NCI-H1105 treated with DMSO at 0.1 percent for 48 hours (cell line): ENCODE measurements at places on chromosomes 6 and 20.
A peak's percentile ranks its signal among the peaks of the same experiment; 100 is the strongest.

DNA sequence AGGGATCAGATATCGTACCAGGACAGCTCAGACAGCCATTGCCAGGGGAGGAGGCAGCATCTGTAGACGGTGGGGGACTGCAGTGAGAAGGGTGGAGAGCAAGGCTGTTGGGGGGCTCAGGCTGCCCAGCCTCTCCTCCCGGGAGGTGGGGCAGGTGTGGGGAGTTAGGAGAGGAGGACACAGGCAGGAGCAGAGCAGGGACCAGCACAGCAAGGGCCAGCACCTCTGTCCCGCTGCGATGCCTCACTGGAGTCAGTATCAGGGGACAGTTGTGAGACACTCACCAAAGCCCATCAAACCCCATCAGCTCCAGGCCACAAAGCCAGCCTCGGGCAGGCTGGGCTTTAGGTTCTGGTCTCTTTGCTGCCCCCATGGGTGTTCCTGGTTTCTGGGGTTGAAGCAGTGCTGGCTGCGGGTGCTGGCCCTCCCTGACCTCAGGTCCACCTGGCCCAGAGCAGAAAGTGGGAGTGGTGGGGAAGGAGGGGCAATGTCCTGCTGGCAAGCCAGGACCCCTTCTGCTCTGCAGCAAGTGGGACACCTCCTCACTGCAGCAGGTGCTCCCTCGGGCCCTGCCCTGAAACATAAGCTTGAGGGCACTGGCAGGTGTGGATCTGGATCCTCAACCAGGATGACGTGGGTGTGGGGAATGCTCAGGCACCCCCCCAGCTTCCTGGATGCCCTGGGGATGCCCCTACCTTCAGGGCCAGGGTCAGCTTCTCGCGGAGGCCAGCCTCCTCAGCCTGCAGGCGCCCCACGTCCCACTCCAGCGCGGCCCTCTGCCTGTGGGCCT lies 83.4 kb downstream of the GINS1 start:
- DNase-seq = no peak

GRCh38 chr20:53586640-53587039 lies 7.0 kb downstream of the ZNF217 start:
- DNase-seq = no peak

- no peak for DNase-seq
Observed at GRCh38 chr20:32062776-32063170, 10.7 kb downstream of the HCK start.

GRCh38 chr6:167700199-167700598 lies 126.5 kb upstream of the AFDN start:
- DNase-seq = no peak

GRCh38 chr6:14440215-14440910 lies 322.8 kb downstream of the CD83 start:
- DNase-seq = no peak

DNA sequence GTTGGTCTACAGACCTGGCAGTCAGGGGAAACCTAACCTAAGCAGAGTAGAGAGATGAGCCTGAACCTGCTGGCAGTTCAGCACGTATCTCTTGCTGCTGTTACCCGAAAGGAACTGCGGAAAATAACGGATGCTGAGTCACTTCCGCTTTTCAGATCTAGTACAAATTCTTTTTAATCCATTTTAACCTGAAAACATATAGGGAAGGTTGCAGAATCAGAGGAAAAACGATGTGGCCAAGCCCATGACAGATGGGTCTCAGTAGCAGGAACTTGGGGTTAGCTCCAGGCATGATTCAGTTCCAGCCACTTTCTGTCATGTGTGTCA lies 351.9 kb upstream of the PRND start:
- DNase-seq = no peak

- DNase-seq = no peak
Observed at GRCh38 chr6:165652766-165653165, 10.3 kb downstream of the PDE10A start.

- DNase-seq = no peak
Observed at GRCh38 chr6:99233219-99233618, 116.3 kb downstream of the FAXC start.

GRCh38 chr6:79296211-79296610 lies 61.7 kb upstream of the HMGN3 start:
- DNase-seq = no peak

GRCh38 chr20:14113416-14113815 lies 118.1 kb downstream of the MACROD2 start:
- no peak for DNase-seq

- no peak for DNase-seq
Observed at GRCh38 chr6:48671505-48671904, 560.5 kb upstream of the PTCHD4 start.

- no peak for DNase-seq
Observed at GRCh38 chr20:16036331-16036730, 536.9 kb downstream of the KIF16B start.

- DNase-seq = peak; percentile 81
Observed at GRCh38 chr6:46113370-46113769, 16.4 kb upstream of the ENPP4 start.

GRCh38 chr20:18377896-18378481 lies 88.8 kb downstream of the DZANK1 start:
- DNase-seq = no peak

DNA sequence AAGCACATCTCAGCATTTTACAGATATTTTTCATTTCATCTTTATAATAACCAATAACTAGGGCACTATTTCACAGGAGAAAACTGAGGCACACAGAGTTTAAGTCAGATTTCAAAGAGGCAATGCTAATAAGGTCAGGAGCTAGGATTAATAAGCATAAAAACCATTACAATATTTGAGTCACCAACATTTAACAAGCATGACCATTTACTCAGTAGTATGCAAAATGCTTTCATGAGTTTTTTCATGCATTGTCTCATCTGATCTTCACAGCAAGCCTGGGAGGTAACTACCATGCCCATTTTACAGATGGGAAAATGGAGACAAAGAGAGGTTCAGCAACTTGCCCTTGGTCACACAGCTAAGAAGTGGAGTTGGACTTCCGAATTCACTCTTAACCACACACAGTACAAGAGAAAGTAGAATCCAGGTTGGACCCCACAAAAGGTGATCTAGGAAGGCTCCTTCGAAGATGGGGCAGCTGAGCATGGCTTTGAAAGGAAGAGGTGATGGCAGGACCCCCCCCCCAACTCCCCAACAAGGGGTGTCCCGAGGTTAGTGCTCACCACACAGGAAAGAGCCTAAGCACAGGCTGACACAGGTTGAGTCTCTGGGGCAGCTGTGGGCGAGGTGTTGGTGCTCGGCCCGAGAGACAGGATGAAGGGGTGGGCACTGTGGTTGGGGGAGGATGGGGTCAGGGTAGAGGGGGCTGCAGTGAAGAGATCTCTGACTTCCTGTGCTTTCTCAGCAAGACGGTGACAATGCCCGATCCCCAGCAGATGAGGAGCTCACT lies 108.8 kb downstream of the PREX1 start:
- no peak for DNase-seq

GRCh38 chr6:11467364-11467763 lies 70.2 kb upstream of the TMEM170B start:
- no peak for DNase-seq

GRCh38 chr6:48845219-48845618 lies 617.8 kb downstream of the MMUT start:
- DNase-seq = no peak

DNA sequence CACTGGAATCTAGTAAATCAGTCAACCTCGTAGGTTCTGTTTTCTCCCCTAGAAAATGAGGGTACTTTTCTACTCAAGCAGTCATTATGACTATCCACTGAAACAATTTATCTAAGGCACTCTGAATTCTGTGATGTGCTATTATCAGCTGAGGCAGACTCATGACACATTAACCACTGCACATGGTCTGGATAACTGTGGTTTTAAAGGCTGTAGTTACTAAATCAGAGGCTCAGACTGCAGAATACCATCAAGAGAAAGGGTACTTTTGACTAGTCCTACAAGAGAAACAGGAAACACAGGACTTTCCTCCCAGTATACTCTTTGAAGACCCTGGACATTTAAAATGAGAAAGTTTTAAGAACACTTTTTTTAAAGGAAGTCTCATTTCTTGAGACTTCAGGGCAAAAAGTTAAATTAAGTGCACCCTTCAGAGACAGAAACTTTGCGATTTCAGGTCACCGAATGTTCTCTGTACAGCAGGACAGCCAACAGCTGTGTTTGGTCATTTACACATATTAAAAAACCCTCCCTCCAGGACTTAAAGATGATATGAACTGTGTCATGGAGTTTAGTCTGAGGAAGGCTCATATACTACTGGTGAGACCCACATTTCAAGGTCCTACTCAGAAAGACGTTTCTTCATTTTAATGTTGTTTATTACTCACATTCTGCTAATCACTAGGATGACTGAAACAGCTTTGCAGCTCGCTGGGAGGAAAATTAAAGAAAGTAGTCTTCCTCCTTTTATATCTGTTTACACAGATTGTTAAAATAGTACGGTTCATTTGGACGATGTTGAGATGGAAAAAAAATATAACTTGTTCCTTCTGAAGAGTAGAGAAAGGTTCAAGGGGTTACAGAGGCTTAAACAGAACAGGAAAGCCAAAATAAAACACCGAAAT lies 19.9 kb downstream of the ATXN1 start:
- DNase-seq = no peak

- DNase-seq = no peak
Observed at GRCh38 chr6:11012976-11013720, 31.0 kb downstream of the ELOVL2 start.

- no peak for DNase-seq
Observed at GRCh38 chr6:109062767-109063352, 31.8 kb downstream of the SESN1 start.

DNA sequence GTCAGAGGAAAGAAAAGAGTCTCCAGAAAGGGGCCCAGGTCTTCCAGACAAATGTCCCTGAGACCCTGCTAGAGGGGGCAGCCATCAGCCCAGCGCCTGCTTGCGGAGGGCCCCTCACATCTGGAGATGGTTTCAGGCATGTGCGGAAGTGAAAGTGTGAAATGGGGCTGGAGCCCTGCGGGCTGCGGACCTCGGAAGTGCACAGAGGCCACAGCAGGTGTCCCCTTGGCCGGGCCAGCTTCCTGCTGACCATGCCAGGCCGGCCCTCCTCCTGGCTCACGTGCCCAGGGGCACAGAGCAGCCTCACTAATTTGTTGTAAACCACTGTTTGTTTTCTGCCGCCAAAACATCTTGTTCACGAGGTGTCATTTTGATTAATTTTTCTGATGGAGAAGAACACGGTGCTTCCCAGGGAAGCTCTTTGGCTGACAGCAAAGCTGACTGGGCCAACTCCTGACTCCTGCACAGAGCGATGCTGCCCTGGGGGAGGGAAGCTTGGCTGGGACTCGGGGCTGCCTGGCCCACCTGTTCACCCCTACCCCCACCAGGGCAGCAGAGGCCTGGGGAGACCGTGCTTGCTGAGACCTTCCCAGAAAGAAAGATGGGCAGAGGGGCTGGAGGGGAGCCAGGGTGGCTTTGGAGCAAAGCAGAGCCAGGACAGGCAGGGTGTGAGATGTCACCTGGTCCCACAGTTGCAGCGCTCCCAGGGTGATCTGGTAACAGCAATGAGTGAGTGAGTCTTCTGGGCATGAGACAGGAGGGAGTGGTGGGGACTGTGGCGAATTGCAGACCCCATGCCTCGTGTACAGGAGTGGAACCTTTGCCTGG lies 54.2 kb downstream of the BCAS4 start:
- DNase-seq = no peak

- DNase-seq = no peak
Observed at GRCh38 chr6:27156874-27157458, 90.5 kb upstream of the PRSS16 start.

DNA sequence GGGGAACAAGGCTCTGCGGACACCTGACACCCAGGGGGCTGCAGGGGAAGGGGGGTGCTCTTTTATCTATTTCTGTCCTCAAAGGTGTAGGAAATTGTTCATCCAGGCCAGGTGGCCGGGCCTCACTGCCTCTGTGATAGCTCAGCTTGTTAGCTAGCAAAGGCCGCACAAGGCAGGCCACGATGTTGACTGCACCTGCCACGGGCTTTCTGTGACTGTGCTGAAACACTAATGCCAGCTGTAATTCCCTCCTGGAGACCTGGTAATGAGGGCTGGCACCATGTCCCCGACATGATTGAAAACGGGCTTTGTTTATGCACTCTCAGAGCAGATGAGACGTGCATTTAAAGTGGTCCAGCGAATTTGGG lies 61.4 kb upstream of the APCDD1L start:
- peak; percentile 82 for DNase-seq

DNA sequence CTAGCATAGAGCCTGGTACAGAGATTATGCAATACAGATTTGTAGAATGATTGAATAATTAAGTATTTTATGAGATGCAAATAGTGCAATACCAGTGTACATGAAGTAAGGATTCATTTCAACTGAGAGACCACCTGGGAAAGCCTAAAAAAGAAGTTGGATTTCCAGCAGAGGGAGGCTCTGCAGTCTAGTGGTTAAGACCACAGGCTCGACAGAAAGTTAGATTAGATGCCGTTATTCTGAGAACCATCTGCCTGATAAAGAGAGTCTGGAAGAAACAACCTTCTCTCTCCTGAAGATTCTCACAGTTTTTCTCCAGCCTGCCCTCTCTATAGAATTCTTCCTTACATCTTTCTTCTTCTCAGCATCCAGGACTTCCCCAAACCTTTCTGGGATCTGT lies 13.6 kb upstream of the TNFRSF21 start:
- no peak for DNase-seq

DNA sequence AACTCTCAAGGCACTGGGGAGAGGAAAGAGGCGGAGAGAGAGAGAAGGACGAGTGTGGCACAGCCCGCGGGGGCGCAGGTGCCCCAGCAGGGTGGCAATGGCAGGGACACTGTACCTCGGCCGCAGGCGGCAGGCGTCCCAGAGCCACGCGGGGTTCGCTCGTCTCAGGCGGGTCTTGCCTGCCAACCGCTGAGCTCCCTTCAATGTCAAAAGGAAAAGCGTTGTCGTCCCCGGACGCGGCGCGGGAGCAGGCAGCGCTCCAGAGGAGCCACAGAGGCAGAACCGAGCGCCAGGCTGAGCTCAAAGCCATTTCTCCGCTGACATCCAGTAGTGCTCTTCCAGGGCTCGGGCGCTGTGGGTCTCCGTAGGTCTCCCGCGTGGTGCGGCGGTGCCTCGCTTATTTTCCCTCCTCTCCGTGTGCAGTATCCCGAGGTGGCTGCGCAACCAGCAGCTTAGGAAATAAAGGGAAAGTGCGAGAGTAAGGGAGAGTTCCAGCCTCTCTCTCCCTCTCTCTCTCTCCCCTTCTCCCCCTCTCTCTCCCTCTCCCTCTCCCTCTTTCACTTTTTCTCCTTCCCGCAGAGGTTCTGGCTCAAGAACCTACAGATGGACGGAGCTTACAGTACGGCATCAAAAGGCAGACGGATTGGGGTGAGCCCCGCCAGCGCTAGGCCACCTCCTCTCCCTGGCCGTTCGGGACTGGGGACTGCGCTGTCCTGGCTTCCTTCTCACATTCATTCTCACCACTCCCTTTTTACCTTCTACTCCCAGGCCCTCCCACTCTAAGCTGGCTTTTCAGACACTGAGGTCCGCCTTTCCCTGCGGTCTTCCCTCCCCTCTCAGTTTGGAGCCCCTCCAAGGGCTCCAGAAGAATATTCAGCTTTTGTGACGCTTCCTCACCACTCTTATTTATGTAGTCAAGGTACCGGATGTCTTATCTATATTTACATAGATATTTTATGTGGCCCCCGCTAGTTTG lies at the start of gene LAMA4:
Gene LAMA4 (minus strand): TSS at position 727 of the 976 bp plus-strand sequence. CDS start 417 bp downstream, at position 310.
- DNase-seq = peak; percentile 48
